Panc1 (cell line): ENCODE measurements at places on chromosomes 5 and 9. TPM values are rescaled to one million over a fixed set of nuclear protein-coding genes. Genes with fewer than 3 reads are reported as not detected.

The OR1L8 gene
- not detected for total RNA-seq

The MARCOL gene
- not detected for total RNA-seq

The GRXCR2 gene
- total RNA-seq: not detected

The HK3 gene
- not detected for total RNA-seq

GRCh38 chr5:73950441-73950873 is 324.5 kb downstream of the ARHGEF28 start:
- no peak for DNase-seq

- no peak for DNase-seq
Measured at GRCh38 chr9:32501868-32502267, 24.1 kb downstream of the RIGI start.

- DNase-seq: no peak
Measured at GRCh38 chr9:134396258-134396742, 70.0 kb downstream of the RXRA start.

- no peak for DNase-seq
Measured at GRCh38 chr9:18996211-18996610, 36.8 kb downstream of the SAXO1 start.

DNA sequence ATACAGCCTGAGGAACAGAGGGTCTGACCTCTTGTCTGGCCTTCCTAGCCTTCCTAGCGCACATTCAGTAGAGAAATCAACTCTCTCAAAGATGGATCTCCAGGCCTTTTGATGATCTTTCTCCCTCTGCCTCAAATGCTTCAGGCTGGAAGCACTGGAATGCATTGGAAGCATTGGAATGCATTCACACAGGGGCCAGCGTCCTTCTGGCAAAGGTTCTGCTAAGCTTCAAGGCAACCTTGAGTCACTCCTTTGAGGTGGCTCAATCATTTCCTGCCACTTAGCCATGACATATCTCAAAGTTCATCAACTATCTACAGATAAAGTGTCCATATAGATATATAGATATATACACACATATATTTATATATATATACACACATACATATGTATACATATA is 42.9 kb downstream of the OR2K2 start:
- no peak for DNase-seq

DNA sequence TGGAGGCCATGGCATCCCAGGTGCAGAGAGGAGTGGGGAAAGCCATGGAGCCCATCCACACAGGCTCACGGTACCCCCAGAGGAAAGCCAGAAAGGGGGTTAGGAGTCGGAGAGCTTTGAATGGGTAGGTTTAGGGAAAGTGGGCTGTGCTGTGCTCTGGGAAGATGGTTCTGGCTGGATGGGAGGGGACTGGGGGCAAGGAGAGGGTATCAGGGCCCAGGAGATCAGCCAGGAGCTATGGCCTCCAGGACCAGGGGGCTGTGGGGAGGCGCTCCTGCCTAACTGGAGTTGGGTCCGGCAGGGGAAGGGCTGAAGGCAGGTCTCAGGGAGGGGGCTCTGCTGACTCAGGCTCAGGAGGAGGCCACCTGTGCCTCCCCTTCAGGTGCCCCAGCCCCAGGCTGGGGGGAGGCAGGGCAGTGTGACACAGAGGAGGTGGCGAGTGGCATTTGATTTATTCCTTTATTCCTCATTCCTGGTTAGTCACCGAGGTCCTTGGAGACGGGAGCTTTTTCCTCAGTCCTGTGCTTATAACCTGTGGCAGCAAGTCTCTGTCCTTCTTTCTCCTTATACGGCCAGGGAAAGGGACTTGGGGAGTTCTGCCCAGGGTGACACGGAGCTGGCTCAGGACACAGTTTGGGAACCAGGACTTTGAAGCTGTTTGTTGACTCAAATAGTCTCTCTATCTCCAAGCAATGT is 60.8 kb downstream of the TSTD2 start:
- no peak for DNase-seq

DNA sequence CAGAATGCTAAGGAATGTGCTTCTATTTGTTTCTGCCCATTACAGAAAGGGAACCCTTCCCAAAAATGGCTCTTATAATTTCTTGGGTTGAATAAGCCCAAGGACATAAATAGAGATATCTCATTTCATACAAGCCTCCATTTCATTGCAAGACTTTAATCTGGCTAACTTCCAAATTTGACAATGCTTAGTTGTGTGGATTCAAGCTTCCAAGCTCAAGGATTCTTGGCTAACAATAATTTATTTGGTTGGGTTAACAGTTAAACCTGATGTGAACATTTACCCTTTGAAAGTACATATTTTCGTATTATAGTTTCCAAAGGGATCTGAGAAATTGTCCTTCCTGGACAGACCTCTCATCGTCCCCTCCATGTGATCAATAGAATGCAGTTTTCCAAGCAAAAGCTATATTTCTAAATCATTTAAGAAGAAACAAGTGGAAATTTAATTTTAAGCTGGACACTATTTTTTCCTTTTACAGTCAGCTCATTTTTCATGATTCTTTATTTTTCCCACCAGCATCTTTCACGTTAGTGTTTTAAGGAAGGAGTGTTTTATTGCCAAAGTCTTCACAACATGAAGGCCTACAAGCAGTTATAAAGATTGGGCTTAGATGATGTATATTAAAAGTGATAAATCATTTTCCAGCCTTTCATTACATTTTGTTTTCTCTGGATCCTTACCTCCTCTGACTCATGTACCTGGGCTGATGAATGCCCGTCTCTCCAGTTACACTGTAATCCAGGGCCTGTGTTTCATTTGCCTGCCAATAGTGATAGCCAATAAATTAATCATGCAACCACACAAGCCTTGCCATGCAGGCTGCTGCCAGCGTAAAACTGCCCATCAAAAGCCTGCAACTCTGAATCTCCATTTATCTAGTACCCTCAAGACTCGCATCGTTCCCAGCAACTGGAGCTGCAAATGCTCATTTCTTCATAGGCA is 176.7 kb downstream of the NTRK2 start:
- no peak for DNase-seq

DNA sequence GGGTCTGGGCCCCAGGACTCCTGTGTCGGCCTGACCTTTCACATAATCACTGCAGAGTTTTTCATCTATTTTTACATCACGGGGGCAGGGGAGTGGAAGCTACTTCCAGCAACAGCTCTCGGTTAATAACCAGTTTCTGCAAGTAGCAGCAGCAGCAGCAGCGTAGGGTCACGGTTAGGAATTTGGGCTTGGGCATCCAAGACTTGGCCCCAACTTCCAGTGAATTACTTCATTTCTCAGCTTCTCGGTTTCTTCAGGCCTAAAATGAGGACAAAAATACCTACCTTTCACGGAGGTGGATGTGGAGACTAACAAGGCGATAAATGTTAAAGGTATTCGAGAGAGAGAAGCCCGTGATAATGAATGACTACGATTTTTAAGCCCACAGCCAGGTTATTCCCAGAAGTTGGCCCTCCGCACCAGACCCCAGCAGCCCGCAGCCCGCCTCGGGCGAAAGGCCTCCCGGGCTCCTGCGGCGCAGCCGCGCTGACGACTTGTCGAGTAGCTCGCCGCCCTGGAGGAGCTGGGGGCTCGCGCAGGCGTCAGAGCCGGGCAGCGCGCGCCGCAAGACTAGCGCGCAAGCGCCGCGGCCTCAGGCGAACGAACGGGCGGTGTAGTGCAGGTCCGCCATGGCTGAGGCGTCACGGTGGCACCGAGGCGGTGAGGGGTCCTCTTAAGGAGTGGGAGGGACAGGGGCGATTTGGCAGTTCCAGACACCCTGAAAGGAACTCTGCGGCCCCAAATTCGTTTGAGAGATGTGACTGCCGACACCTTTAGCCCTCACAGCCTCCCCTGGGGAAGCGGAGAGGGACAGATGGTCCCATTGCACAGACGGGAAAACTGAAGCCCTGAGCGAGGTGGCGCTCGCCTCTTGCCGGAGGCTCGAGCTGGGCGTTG is at the start of gene PKD2L2:
PKD2L2 (plus strand) TSS at position 595 of the 897 bp plus-strand sequence; CDS start at position 630, 35 bp downstream.
- peak; percentile 66 for DNase-seq

- DNase-seq: no peak
Measured at GRCh38 chr5:67366276-67366675, 169.7 kb upstream of the CD180 start.

DNA sequence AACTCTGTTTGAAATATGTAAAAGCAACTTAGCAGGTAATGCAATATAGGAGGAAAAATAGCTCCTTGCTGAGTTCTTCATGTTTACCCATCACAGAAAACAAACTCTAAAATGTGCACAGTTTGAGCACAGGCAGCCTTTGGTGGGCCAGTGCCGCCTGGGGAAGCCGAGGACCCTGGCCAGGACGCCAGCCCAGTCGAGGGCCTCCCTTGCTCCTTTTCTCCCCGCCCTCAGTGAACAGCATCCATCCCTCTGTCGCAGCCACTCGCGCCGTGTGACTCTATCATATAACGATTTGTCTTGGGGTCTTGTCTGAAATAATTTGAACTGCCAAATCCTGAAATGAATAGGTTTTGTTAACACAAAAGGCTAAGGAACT is 286.7 kb upstream of the IRX4 start:
- DNase-seq: no peak

GRCh38 chr5:89900346-89900745 is 509.2 kb downstream of the CETN3 start:
- DNase-seq: no peak

DNA sequence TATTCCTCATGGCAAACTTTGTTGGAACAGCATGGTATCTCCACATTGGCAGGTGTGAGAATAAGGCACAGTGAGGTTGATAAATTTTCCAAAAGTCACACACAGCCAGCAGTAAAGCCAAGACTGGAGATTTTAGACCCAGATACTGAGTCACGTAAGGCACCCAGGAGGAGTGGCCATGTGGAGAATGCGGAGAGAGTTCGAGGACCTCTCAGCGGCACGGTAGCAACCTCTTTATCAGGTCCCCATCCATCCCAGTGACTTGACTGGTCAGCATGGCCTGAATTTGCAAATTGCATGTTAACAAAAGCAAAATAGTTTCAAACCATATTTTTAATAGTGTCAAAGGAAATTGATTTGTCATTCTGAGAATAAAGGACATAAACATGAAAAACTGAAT is 183.4 kb downstream of the DOCK8 start:
- no peak for DNase-seq
